ENCODE measurements at places on chromosomes 16 and 17.

DNA sequence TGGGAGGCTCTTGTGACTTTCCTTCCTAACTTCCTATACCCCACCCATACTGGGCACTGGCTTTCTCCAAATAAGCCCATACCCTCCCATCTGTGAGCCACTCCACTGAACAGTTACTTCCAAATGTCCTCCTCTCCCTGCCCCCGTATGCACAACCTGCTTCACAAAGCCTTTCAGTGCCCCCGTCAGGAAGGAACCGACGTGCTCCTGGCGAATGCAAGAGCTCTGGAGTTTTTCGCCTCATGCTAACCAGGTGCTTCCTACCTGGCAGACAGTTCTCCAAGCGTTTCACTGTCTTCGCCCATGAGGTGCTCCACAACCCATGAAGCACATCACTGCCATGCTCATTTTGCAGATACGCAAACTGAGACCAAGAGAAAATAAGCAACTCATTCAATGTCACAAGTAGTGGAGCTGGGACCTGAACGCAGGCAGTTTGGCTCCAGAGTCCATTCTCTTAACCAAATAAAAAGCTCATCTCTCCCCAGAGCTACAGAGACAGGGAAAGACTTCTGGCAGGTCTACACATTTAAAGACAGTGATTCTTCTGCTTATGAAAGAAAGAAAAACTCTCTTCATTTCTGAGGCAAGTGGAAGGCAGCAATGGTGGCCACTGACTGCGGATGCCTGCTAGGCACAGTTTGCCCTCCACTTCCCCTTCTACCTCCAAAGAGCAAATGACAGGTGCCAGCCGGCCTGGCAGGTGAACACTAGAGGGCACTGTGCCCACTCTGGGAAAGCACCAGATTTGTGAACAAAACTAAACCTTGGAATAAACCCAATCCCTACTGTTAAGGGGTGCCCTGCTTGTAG is 23.8 kb downstream of the SPHK1 start:
- DNase-seq: no peak

GRCh38 chr16:84460406-84461028 is 43.9 kb downstream of the MEAK7 start:
- DNase-seq: no peak

- no peak for DNase-seq
Measured at GRCh38 chr16:58002416-58002800, 1.2 kb downstream of the USB1 start.

DNA sequence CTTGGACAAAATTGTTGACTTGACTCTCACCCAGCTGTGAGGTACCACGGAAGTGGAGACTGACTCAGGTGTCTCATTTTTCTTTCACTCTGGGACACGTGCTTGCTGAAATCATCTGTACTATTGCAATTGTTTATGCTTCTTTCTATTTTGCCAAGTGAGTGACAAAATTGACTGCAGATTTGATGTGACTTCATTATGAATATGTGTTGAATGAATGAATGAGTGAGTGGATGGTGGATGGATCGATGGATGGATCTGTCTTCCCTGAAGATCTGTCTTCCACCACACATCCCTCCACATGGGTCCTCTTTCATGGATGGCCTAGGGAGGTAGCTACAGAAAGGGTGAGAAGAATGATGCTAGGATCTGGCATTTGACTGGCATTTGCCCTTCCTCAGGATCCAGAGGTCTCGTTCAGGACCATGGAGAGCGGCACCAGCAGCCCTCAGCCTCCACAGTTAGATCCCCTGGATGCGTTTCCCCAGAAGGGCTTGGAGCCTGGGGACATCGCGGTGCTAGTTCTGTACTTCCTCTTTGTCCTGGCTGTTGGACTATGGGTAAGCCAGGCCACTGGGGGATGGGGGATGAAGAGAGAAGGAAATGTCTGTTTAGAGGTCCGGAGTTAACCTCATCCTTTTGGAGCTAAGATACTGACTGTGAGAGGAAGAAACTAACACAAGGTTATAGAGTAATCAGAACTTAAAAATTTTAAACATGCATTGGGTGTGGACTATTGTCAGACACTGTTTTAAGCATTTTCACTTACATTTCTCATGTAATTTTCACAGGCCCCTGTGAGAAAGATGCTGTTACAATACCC is 12.7 kb downstream of the SLC5A11 start:
- peak; percentile 26 for DNase-seq

GRCh38 chr16:11217651-11218603 is 38.1 kb downstream of the SOCS1 start:
- peak; percentile 10 for DNase-seq

DNA sequence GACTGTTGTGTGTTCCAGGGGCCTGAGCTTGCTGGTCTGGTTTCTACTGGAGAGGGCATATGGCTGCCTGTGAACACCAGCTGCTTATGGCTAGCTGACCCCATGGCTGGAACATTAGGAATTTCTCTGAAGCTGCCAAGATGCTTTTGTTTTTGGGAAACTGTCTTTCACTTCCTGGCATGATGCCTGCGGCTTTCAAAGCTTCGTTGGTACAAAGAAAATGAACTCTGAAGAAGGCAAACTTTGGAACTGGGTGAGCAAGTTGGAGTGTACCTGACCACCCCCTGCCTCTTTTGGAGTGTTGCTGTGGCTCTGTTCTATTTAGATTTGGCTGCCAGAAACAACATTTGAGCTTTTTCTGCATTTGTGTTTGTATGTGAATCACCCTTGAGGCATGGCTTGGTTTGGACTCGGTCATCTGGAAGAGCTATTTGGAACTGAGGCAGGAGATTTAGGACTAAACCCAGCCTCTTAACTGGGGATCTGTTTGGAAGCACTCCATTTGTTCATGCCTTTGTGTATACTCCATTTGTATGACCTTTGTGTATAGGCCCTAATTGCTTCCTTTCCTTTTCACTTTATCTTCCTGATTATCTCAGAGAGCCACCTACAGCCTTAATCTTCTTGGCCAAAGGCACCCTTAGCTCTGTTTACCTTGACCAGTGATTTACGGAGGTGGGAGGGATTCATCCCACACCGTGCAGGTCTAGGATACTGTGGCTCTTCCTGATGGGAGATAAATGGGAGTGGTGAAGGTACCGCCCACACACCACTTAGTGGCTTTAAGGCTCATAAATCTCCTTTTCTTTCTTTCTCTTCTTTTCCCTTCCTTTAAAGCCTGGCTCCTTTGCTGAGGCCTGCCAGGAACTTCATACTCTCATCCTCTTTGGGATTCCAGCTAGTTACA is 7.3 kb upstream of the CPHXL start:
- DNase-seq: peak; percentile 98

DNA sequence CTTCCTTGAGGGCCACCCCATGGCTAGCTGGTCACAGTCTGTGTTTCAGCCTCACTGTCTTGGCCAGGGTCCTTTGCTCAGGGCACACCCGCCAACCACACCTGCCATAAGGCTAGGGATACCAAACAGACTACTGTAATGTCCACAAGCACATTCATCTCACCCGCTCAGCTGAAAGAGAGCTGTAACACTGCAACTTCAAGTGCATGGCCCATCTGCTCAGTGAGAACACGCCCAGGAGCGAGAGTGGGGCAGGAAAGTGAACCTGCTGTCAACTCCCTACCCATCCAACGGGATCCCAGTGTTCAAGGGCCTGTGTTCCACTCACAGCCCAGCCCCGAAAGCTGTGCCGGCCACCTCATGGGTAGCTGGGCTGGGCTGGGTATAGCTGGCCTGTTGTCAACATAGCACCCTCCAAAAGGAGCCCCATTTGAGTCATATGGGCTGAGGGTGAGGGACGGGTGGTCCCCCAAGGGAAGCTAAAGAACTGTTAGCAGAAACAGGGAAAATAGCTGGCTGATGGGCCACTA is 55.7 kb downstream of the SCNN1B start:
- DNase-seq: no peak

GRCh38 chr17:19508577-19508867 is 25.1 kb upstream of the SLC47A1 start:
- DNase-seq: no peak

- DNase-seq: no peak
Measured at GRCh38 chr16:19169082-19169639, 1.1 kb downstream of the SYT17 start.

GRCh38 chr16:66890799-66891198 is 10.5 kb downstream of the PDP2 start:
- DNase-seq: no peak

GRCh38 chr16:58332997-58333700 is 38.3 kb upstream of the PRSS54 start:
- DNase-seq: no peak

DNA sequence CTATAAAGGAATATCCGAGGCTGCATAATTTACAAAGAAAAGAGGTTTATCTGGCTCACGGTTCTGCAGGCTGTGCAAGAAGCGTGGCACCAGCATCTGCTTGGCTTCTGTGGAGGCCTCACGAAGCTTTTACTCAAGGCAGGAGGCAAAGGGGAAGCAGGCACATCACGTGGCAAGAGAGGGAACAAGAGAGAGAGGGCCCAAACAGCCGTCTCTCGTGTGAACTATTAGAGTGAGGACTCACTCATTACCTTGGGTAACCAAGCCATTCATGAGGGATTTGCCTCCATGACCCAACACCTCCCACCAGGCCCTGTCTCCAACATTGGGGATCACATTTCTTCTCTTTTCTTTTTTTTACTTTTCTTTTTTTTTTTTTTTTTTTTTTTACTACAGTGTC is 7.5 kb upstream of the ALKBH5 start:
- DNase-seq: no peak

DNA sequence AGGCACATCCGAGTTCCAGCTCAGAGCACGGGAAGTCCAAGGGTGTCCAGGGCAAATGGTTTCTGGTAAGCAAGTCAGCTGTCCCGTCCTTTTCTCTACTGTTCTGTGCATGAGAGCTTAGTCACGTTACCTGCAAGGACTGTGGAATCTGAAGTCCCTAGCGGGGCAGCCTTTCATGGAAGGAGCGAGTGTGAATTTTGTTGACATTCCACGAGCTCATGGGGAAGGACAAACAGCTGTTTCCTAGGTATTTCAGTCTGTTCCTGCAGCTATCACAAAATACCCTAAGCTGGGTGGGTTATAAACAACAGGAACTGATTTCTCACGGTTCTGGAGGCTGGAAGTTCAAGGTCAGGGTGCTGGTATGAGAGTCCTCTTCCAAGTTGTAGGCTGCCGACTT is 109.2 kb downstream of the SDR42E1 start:
- DNase-seq: no peak

DNA sequence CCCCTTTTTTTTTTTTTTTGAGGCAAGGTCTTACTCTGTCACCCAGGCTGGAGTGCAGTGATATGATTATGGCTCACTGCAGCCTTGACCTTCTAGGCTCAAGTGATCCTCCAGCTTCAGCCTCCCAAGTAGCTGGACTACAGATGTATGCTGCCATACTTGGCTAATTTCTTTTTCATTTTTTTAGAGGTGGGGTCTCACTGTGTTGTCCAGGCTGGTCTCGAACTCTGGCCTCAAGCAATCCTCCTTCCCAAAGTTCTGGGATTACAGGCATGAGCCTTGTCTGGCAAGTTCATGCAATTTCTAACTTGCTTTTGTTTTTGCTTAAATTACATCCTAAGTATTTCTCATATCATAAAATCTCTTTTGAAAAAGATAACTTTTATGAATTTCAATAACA is 33.8 kb upstream of the NFAT5 start:
- DNase-seq: no peak

DNA sequence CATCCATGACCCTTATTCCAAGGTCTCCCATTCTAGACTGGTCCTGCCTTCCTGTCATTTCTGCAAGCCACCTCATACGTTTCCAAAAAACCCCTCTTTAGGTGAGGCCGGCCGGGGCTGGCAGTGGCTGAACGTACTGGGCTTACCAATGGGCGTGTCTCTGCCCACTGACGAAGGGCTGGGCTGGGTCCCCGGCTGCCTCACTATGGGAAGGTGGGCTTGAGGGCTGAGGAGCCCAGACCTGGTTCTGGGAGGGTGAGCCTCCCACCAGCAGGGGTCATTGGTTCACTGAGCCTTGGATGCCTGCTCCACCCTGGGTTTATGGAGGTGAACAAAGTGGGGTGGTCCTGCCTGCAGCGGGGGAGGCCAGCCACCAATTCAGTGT is 19.9 kb downstream of the KDM8 start:
- no peak for DNase-seq

DNA sequence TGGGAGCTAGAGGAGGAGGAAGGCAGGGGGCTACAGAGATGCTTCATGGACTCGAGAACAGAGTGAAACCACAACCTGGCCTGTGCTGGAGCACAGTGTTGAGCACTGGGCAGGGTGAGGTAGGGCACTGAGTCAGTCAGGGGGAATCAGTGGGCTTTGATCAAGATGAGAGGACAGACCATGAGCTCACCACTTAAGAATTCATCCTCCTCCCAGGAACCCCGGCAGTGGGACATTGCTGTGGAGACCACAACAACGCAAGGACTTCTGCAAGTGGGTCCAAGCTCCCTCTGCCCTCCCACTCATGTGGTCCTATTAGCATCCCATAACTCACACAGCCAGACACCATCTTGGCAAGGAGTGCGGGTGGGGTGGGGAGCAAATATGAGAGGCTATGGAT is 1.7 kb upstream of the CES5A start:
- peak; percentile 32 for DNase-seq

GRCh38 chr17:50026837-50027171 is 29.1 kb upstream of the ITGA3 start:
- DNase-seq: peak; percentile 55

All from astrocyte (in vitro differentiated cells and primary cell).